Colonic mucosa (tissue), 4 donors: ENCODE measurements at places on chromosomes 5 and 9.

DNA sequence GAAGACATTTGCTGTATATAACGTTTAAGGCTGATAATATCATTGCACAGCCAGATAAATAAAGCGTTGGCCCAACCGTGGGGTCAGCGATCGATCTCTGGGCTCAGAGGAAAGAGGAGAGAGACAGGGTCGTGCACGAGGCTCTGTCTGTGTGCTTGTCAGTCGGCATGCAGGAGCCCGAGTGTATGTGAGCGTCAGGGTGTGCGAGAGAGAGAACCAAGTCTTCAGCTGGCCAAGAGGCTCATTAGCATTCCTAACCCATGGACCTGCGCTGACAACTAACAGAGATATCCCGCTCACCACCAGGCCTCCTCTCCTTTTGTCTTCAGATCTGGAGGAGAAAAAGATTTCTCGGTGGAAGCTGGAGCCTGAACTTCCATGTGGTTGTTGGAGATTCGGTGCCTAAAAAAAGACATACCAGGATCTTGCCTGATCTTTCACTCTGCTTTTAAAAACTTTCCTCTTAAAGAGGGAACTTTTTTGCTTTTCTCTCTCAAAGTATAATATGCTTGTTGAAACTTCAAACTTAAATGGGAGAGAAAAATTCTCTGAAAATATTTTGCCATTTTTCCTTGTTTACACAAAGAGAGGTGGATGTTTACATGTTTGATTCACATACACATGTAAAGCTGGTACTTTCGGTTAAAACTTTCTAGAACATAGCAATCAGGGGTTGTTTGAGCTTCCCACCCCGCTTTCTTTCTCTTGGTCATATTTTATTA, 16.5 kb downstream of the NR2F1 start:
- DNase-seq = no peak

DNA sequence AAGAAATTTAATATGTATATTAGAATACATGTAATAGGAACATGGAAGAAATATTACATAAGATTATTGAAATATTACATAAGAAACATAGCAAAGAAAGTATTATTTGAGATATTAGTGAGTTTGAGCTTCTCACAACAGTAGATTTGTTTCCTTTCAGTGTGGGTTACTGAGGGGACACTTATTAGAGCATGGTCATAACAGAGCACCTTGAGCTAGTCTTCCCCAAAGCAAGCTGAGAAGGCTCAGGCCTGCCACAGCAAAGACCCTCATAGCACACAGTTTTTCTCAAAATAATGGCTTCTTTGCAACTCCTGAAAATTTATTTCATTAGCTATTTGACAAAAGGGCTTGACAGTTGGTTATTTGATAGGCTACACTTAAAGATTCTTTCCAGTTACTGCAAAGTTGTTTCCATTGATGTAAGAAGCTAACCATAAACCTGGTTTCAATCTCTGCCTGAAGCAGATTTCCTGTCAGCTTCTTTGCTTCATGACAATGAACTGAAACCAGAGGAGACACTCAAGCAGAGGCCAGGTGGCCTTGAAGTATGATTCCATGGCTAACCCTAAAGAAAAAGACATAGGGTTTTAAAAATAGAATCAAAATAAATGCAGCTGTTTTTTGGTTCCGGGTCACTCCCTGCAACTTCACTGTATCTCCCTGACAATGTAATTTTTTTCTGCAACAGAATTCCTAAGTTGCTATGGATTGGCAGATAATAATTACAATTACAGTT, 68.6 kb downstream of the ERMP1 start:
- DNase-seq = no peak

DNA sequence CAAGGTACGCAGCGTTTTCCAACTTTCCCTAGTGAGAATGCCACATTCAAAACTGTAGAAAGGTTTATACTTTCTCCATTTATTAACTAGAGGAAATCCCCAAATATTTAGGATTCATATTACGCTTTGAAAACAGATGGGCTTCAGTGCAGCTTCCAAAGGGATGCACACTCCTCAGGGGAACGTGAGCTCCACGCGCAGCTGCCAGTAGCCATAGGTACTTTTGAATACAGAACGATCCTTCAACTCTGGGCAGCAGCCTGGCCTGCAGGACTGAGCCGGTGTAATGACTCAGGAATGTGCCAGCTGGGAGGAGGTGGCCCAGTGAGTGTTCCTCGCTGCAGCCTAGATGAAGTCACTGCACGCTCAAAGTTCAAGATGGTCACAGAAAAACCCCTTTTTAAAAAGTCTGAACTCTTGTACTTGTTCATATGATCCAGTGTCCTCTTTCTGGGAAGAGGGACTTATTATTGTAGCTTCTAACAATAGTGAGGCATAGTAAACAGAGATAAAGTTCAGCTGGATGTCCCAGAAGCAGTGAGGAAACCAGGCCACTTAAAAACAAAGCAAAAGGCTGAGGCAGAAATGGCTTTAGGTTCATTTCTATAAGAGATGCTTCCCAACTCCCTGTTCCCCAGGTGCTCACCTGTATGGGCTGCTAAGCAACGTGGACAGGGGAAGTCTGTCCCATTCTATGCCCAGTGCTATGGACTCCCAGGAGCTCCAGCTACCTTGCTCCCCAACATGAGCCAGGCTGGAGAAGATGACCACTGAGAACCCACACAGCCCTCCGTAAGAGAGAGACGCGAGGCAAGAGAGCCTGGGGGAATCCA, 130.0 kb downstream of the LHFPL2 start:
- no peak for DNase-seq

DNA sequence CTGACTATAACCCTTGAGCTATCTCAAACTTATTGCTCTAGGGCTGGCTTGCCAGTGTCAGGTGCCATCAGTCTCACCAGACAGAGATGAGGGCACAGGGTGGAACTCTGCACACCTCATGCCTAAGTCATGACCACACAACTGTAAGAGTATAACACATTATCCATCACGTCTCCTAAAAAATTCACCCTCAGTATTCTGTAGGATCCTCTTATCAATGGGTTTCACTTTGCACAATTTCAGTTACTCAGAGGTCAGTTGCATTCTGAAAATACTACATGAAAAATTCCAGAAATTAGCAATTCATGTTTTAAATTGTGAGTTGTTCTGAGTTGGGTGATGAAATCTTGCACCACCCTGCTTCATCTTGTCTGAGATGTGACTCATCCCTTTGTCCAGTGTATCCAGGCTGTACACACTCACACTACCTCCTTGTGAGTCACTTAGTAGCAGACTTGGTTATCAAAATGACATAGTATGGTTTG, 690.9 kb upstream of the CDH18 start:
- DNase-seq = no peak

DNA sequence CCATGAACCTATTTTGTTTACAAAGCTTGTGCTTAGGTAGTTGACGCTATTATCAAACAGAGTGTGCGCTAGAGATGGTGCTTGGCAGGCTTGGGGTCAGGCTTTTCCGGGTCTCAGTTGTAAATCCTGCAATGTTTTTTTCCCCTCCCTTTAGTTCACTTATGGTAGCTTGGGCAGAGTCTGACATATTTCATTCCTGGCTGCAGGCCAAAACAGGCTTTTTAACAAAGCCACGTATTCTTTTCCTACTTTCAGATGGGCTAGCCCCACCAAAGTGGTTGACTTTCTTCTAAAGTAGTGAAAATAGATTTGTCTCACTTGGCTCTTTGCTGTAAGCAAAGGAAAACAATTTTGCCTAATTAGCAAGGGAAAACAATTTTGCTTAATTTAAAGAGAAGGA, 58.0 kb upstream of the FBN2 start:
- DNase-seq = no peak

- peak; percentile 81 for DNase-seq
These were observed 36.8 kb upstream of the NEK6 start for GRCh38 chr9:124220946-124221451.

- DNase-seq = no peak
These were observed 147.0 kb downstream of the CSNK1G3 start for GRCh38 chr5:123659011-123659410.
